NCI-H1105 treated with DMSO at 0.1 percent for 48 hours (cell line): ENCODE measurements at places on chromosomes 11 and 22.

GRCh38 chr11:1208394-1209261 lies 14.2 kb upstream of the MUC5B start:
- no peak for DNase-seq

- DNase-seq: no peak
These were observed 51.2 kb upstream of the BIRC3 start for GRCh38 chr11:102266099-102266498.

GRCh38 chr11:31106968-31107576 lies 262.5 kb downstream of the DCDC1 start:
- DNase-seq: peak; percentile 54

GRCh38 chr22:22042599-22043295 lies 60.2 kb upstream of the TOP3B start:
- DNase-seq: no peak

DNA sequence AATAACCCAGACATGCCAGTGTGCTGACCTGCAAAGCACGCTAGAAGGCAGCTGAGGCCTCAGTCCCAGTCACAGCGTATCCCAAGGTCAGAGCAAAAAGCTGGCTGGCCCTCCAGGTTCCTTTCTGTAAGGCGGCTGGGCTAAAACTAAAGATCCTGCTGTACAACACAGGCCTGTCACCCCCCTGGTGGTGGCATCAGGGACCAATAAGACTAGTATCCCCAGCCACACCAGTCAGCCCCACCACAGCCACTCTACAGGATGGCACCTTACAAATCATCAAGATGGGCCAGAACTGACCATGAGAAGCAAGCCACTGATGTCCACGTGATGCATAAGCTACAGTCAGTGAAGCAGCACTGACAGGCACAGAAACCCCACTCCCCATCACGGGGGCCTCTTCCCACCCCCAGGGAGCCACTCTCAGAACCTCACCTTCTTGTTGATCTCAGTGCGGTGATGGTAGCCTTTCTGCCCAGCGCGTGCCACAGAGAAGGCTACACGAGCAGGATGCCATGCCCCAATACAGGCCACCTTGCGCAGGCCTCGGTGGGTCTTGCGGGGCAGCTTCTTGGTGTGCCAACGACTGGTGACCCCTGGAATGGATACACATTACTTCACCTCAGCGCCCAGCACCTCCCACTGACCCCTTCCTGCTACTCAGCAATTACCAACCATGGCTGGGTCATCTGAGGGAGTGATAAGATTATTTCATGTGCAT lies 5.0 kb downstream of the RPL3 start:
- DNase-seq: no peak
